Activated T-cell treated with anti-CD3 and anti-CD28 coated beads for 48 hours (primary cell): ENCODE measurements at places on chromosomes 3 and 15.

GRCh38 chr3:111688190-111688800 is 93.1 kb upstream of the ZBED2 start:
- DNase-seq = no peak

- no peak for DNase-seq
These were observed 36.0 kb downstream of the MNS1 start for GRCh38 chr15:56428821-56429458.

DNA sequence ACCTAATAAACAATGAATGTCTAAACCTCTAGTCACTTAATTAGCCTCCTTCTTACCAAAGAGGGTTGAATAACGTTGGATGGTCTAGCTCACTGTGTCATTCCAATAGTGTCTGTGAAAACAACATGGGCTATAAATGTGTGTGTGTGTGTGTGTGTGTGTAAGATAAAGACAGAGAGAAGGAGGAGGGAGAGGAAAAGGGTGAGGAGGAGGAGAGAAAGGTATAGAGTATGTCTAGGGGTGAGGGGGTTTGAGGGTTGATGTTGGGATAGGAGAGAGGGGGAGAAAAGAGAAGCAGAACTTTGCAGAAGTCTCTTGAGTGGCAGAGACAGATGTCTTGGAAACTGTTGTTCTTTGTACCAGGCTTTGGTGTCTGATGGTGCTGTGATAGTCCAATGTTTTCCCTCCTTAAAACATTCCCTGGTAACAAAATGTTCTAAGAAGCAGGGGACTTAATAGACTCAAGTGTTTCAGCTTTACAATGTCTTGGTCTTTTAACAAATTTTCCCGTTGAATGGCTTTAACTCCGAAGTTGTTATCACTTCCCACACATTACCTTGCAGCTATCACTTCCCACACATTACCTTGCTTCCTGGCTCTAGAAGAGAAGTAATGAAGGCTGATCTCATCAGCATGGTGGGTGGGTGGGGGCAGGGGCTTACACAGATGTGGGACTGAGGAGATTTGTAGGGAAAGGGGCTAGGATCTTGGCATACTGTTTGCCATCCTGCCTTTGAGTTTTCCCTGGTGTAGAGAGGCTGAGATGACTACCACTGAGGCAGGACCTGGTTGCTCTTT is 57.8 kb upstream of the ETV5 start:
- DNase-seq = no peak

- DNase-seq = no peak
These were observed 47.4 kb downstream of the CMTM8 start for GRCh38 chr3:32285891-32286290.

DNA sequence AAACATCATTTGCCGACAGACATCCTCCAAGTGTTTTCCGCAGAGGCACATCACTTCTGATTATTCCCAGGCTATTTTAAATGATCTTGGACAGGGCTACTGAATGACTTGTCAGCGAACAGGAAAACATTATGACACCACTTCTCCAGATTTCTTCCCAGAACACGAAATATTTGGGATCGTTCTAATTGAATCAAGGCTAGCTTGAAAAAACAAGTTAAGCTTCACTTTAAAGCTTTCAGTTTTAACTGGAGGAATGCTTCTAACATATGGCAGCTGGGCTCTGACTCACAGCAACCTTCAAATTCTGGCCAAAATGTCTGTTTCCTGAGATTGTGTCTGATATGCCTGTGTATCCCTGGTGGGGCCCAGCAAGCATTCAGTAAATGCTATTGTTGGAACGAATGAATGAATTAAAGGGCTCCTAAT is 127.0 kb upstream of the ICE2 start:
- DNase-seq = no peak

- DNase-seq = no peak
These were observed 117.5 kb upstream of the NR2F2 start for GRCh38 chr15:96213045-96213444.

DNA sequence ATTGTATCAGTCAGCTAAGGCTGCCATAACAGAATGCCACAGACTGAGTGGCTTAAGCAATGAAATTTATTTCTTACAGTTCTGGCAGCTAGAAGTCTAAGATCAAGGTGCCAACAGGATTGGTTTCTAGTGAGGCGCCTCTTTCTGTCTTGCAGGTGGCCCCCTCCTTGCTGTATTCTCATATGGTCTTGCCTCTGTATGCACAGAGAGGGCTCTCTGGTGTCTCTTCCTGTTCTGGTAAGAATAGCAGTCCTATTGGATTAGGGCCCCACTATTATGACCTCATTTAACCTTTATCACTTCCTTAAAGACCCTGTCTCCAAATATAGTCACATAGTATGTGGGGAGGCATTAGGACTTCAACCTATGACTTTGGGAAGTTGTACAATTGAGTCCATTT is 253.9 kb downstream of the EDEM1 start:
- DNase-seq = no peak

DNA sequence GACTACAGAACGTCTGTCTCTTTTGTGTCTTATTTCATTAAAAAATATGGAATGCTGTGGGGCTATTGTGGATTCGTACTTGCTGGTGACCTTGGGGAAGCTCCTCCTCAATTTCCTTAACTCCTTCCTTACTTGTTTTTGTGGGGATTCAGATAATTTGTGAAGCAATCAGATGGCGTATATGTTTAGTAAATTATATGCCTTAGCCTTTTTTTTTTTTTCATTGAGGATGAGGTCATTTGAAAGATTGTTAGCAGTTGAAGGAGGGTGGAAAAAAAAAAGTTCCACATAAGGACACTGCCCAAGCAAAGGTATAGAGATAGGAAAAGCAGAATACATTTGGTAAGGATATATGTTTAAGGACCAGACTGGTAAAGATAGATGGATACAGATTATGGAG is 3.3 kb downstream of the RNF13 start:
- DNase-seq = no peak

- DNase-seq = no peak
These were observed 122.1 kb downstream of the FOXB1 start for GRCh38 chr15:60126200-60126599.

DNA sequence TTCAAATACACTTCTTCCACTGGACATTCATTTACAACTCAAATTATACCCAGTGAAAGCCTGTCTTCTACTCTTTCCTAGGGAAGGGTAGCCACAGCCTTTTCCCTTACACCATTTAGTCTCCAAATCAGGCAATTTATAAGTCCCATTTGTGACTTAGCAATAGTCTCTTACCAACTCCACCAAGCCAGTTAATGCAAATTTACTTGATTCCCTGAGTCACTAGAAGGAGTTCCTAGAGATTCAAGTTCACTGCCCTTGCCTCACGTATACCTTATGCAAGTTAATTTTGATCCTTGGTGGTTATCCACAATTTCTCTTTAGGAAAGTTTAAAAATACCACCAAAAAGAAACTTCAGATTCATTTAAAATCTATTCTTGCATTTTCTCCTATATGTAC is 16.1 kb upstream of the NPHP3 start:
- DNase-seq = no peak

DNA sequence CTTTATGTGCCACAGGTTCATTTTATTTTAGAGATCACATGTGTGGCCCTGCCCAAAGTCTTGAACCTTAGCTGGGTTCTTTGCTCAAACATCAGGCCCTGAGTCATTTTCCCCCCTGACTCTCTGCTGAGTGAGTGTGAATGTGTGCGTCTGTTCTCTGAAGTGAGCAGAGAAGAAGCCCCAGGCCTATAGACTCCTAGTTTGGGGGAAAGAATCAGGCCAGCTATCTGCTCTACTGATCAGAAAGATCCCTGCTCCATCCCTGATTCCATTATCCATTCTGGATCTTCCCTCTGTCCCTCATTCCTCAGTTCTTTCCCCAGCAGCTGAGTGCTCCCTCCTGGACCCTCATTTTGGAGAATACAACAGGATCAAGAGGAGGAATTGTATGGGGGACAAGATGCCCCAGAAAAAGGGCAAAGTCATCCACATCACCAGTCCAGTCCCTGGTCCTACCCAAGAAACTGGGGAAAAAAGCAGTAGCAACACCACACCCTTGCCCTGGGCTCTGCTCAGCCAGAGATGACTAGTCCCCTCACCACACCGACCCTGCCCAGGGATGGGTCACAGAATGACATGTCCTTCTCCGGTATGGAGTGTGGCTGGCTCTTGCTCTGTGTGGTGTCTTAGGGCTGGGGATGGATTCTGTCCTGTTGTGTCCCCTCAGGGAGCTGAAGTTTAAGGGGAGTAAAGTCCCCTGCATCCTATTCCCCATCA is 3.2 kb downstream of the DUOX1 start:
- DNase-seq = no peak

GRCh38 chr3:31927811-31928210 is 53.3 kb downstream of the OSBPL10 start:
- no peak for DNase-seq

DNA sequence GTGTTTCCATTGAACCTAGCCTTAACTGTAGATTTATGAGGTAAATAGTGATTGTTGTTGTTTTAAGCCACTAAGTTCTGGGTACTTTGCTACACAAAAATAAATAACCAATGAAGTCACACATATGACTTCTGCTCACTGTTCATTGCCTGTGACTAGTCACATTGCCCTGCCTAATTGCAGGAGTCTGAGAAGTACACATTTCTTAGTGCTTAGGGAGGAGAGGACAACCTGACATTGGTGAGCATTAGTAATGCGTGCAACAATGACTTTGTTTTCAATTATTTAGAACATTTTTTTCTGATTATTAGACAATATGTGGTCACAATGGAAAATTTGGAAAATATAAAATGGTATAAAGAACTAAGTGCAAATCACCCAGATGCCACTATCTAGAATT is 133.2 kb upstream of the DAZL start:
- DNase-seq = no peak

- DNase-seq = no peak
These were observed 20.0 kb downstream of the DHX36 start for GRCh38 chr3:154304116-154304786.

DNA sequence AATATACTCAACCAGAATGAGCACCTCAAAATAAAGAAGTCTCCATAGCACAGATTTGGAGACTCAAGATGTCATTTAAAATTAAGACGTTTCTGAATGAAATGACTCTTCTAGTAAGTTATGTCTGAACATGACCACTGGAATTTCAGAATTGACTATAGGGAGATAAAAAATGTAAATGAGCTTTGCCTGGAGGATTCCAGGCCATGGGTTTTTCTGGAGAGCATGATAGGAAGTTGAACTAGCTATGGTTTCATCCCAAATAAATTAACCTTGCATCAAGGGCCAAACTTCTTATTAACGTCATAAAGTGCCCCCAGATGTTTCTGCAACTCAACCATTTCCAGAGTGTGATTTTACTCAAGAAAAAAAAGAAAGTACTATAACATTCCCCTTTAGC is 222.6 kb upstream of the NR2F2 start:
- no peak for DNase-seq

DNA sequence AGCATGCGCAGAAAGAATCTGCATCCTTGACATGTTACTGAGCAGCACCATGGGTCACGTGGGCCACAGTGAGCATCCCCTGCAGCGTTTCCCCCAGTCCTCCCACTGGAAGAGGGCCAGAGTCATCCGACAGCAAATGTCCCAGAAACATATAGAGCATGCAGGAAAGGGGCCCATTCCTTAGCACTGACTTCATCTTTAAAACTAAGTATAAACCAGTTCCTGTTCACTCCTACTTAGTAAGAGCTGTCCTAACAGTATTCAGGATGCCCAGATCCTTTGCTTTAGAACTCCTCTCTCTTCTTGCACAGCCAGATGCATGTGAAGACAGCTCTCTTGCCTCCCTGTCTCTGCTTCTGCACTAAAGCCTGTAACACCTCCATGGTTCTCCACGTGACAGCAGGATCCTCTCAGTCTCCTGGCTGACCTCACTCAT is 79.3 kb upstream of the OXTR start:
- DNase-seq = no peak

GRCh38 chr15:64651601-64652191 is 123.7 kb downstream of the RBPMS2 start:
- DNase-seq = peak; percentile 4

DNA sequence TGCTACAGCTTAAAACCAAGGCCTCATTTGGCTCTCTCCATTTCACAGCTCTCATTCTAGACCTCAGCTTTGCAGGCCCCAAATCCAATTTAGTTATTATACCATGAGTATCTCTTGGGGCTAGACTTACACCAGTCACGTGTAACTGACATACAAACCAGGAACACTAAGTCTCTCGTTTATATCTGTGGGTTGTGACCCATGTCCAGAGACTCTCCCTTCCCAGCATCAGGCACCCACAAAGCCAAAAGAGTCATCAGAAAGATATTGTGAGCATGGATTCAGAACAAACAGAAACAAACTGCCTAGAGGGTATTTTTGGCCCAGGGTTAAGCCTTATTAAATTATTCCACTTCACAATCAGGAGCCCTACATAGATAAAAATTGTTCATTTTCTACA is 5.6 kb upstream of the CCDC13 start:
- no peak for DNase-seq

DNA sequence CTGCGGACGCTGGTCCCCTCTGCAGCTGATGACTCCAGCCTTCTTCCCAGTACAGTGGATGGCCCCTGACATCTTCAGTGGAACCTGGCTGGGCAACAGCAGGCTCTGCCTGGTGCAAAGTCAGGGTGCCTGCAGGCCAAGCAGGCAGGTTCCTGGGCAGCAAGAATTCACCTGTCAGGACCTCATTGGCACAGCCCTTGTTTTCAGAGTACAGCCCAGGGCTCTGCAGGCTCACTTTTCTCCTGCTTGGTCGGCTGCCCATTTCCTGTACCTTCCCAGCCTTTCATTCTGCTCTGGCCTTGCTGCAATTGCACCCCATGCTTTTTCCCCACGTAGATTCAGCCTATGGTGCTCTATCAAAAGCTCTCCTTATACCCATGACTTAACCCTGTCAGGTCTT is 56.0 kb downstream of the LRTM1 start:
- no peak for DNase-seq

DNA sequence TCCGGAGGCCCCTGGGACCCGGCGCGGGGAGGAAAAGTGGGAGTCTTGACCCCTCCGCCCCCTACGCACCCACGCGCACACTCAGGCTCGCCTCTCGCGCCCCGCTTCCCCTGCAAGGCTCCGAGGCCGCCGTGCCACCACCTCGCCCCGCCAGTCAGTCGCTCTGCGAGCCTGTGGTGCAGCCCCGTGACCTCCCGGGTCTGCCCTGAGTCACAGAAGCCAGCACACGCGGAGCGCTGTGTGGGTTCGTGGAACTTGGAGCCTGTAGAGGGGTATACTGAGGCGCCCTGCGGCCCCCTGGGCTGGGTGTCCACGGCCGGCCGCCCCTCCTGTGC is 380 bp upstream of the ALS2CL start:
- peak; percentile 34 for DNase-seq

GRCh38 chr3:60448696-60449095 is 802.6 kb downstream of the FHIT start:
- DNase-seq = no peak
